Suppressor macrophage treated with lipopolysaccharide for 4 hours (primary cell): ENCODE measurements at places on chromosomes 3 and 15.
A peak's percentile ranks its signal among the peaks of the same experiment; 100 is the strongest.

- no peak for DNase-seq
These were observed 159.2 kb upstream of the PPP2R3A start for GRCh38 chr3:135806317-135806716.

DNA sequence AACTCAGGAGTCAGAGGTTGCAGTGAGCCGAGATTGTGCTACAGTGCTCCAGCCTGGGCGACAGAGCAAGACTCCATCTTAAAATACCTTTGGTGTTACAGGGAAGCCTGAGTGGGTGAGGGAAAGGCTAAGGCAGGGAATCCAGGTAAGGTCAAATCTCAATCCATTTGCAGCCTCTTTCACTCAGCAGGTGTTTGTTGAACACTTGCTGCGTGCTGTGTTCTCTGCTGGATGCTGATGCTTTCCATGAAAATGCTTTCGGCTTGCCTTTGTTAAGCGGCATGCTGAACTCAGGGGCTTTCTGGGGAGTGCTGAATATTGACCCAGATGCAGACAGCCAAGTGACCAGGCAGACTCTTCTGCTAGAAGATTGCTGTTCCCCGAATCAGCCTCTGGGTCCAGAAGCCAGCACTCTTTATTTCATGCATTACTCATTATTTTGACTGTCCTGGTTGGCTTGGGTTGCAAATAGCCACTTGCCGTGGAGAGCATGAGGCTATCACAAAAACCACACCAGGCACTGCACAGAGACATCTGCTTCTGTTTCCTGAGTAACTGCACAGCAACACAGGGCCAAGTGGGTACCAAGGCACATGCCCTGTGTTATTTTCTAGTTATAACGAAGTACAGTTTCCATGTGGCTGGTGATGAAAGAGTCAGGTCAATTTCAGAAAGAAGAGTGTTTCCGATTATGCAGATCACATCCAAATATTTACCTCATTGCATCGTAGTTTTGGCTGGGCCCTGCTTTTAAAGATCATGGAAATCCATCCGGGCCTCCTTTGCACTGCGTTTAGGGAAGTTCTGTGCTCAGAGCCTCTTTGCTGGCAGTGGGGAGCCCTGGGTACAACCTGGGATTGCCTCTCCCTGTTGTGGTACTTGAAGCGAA, 88.6 kb downstream of the THSD4 start:
- no peak for DNase-seq

- no peak for DNase-seq
These were observed 131.6 kb downstream of the TUSC7 start for GRCh38 chr3:116841003-116841735.

- DNase-seq = no peak
These were observed 443.7 kb downstream of the EPHA6 start for GRCh38 chr3:97257942-97258697.

DNA sequence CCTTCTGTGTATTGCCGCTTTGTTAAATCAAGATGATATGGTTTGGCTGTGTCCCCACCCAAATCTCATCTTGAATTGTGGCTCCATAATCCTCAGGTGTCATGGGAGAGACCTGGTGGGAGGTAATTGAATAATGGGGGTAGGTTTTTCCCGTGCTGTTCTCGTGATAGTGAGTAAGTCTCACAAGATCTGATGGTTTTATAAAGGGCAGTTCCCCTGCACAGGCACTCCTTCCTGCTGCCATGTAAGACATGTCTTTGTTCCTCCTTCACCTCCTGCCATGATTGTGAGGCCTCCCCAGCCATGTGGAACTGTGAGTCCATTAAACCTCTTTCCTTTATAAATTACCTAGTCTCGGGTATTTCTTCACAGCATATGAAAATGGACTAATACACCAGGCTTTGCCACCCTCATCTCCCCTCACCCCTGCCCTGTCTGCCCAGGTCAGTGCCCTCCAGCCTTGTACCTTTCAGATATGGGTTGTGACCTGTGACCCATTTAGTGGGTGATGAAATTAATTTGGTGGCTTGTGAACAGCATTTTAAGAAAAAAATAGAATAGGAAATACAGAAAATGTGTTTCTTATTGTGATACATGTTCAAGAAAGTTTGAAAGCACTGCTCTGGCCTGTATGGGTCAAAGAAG, 56.1 kb upstream of the MCF2L2 start:
- DNase-seq = no peak

- DNase-seq = peak; percentile 61
These were observed 18.0 kb upstream of the PLXND1 start for GRCh38 chr3:129624347-129625071.

- peak; percentile 66 for DNase-seq
These were observed 19.1 kb downstream of the TSEN2 start for GRCh38 chr3:12503126-12503957.
